ENCODE measurements at places on chromosomes 1 and 21.

GRCh38 chr21:44923480-44924084, 2.9 kb upstream of the ITGB2 start:
- ATAC-seq: no peak

GRCh38 chr1:17661546-17662157, 93.5 kb upstream of the ACTL8 start:
- peak; percentile 25 for ATAC-seq

DNA sequence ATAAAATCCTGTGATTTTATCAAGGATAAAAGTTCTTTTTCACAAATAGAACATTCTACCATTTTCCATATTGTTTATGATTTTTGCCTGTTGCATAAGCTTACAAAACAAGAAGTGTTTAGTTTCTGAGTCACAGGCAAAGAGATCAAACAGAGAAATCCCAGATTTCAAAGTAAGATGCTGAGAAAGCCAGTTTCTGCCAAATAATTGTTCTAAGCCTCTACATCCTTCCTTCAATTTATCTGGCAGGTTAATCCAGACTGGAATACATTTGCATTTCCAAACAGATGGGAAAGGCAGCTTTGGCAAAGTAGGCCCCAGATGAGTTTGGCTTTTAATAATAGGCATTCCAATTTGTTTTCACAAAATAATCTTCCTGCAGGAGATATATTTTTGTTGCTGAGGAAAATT, 2.5 kb downstream of the SLC1A7 start:
- ATAC-seq: no peak

DNA sequence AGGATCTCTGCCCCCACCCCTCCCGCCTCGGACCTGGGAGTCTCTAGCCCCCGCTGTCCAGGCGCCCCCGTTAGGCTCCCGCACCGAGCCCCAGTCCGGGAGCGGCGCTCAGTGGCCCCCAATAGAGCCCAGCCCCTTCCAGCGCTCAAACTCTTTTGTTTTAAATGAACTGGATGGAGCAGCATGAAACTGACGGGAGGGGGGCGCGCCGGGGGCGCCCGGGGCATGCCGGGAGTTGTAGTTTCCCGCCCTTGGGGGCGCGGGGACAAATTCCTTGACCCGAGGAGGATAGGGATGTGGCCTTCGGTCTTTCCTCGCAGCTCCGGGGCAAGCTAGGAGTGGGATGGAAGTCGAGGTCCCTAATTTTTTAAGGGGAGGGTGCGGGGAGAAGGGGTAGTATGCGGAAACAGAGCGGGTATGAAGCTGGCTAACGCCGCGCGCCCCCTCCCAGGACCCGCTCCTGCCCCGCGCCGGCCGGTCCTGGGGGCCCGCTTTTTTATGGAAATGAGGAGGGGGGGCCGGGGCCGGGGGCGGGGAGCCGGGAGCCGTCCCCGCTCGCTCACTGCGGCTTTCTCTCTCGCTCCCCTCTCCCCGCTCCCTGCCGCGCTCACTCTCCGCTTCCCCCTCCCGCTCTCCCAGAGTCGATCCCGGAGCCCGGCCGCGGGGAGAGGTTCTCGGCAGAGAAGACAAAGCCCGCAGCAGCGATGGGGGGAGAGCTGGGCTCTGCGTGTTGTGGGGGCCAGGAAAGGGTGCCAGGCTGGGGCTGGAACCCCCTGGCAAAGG, at the start of gene MEX3A:
Gene MEX3A, minus strand, starts transcription at position 157 of the 783 bp plus-strand sequence. CDS start 467 bp downstream, outside the sequence.
- ATAC-seq: peak; percentile 67

- ATAC-seq: no peak
These were observed 32.9 kb downstream of the ARHGEF10L start for GRCh38 chr1:17572264-17572985.

DNA sequence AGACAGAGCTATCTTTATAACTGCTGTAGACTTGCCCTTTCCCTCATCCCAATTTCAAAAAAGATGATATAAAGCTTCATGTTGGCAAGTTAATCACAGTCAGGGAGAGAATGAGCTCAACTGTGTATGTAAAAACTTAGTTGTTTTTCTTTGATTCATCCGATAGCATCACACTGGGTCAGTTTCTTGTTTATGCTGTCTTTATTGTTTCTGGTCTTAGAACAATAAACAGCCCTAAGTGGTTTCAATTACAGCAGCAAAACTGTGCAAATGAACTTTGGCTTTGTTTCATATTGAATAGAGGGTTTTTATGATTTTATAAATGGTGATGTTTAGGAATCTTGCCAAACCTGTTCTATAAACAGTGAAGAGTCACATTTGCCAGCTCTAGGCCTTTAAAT, 423.8 kb upstream of the CXADR start:
- ATAC-seq: no peak

DNA sequence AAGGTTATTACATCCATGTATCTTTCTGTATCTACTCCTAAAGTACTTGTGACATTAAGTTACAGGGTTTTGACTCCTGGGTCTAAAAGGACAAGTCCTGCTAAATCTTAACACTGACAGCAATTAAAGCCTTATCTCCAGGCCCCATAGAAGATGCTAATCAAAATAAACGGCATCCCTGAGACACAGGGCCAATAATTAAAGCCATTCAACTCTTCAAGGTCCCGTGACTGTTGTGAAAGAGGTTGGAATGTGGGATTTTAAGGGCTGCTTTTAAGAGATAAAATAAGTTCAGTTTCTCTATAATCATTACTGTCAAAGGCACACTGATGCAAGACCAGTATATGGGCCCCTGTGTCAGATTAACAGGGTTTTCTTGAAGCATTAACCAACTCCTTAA, 8.3 kb downstream of the DNAI4 start:
- no peak for ATAC-seq

GRCh38 chr1:226995365-226996332, 55.6 kb downstream of the COQ8A start:
- no peak for ATAC-seq

DNA sequence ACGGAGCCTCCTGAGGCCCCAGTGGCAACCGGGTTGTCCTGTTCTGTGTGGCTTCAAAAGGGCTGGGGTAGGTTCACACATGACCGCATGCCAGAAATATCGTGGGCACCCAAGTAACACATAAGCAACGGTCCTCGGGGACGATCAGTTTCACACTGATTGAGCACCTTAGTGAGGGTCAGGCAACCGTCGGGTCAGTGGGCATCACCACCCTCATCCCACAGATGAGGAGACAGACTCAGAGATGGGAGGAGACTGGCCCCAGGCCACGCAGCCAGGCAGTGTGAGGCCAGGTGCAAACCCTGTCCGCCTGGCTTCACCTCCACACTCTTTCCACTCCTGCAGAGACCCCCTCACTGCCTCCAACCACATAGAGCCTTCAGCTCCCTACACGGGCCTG, 309.8 kb downstream of the MATN1 start:
- ATAC-seq: no peak

- ATAC-seq: no peak
These were observed 199.5 kb downstream of the AJAP1 start for GRCh38 chr1:4853904-4854303.

DNA sequence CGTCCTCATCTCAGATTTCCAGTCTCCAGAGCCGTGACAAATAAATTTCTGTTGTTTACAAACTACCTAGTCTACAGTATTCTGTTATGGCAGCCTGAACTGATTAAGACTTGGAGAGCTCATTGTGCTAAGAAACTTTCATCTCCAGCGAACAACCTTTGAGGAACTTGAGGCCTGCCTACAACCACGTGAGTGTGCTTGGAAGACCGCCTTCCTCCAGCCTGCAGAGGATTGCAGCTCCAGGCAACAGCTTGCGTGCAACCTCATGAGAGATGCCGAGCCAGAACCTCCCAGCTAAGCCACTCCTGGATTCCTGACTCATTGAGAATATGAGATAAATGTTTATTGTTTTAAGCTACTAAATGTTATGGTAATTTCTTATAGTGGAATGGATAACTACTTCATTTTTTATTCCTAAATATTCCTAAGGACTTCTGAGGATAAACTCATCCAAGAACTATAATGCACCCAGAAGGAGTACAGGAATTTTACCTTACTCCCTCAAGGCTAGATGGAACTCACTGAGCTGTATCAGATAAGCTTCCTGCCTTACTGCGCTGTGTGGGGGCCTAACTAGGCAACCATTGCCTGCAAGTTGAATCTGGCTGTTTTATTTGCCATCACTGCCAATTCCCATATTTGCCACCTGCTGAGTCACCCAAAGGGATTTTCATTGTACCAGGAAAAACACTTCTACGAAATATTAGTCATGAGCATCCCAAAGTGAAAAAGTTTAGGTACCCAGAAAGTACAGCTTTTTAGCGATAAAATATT, 17.6 kb downstream of the FAM177B start:
- peak; percentile 91 for ATAC-seq

DNA sequence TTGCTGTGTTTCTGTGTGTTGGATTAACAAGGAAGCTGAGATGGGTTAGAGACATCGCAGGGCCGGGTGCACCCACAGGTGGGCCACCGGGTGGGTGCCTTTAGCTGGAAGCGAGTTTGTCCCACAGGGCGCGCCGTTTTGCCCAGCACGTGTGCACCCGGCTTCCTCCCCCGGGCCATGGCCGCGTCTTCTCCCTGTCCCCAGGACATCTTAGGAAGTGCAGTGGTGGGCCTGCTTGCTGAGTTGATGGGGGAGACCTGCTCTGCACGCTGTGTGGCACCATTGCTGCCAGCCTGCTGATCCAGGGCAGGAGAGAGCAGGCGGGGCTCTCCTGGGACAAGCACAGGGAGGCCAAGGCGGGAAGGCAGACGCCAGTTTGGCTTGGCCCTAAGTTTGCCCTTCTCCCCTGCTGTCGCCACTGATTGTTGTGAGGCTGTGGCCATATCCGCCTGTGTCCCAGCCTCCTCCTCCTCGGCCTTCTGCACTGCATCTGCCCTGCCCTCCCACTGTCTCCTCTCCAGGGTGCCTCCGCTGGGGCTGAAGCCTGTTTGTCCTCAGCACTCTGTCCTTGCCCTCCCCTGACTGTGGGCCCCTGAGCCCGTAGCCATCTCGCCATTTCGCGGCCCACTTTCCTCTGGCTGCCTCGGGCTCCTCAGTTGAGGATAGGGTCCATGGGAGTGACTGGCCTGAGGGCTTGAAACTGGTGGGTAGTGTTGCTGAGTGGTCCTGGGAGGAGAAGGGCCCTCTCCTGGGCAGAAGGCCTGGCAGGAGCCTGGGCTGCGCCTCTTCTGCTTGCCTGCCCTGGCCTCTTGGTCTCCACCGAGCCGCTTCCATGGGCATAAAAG, 47.6 kb downstream of the PKNOX1 start:
- no peak for ATAC-seq

DNA sequence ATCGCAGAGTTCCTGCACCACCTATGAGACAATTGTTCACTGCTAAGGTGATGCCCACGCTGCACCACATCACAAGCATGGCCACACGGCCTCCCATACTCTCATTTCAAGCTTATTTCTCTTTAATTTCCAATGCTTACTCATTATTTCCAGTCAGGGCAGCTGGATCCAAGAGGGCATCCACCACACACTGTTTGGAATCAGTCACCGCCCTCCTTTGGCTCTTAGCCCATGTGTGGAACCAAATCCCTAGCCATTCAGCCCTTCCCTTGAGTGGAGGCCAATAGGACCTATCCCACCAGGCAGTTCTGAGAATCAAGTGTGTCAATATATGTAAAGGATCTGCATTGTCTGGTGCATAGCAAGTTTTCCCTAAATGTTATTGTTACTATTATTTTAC, 26.3 kb upstream of the PALMD start:
- ATAC-seq: no peak

GRCh38 chr1:24605534-24606295, 37.4 kb upstream of the SRRM1 start:
- no peak for ATAC-seq

- ATAC-seq: no peak
These were observed 31.2 kb upstream of the GPR153 start for GRCh38 chr1:6292102-6292501.

GRCh38 chr1:47580451-47580995, 142.7 kb downstream of the FOXD2 start:
- no peak for ATAC-seq

- ATAC-seq: peak; percentile 58
These were observed 4.0 kb downstream of the S100A16 start for GRCh38 chr1:153608742-153609584.

- ATAC-seq: no peak
These were observed 16.3 kb upstream of the L1TD1 start for GRCh38 chr1:62178372-62178771.

- no peak for ATAC-seq
These were observed 58.3 kb downstream of the RGS5 start for GRCh38 chr1:163144418-163144817.

DNA sequence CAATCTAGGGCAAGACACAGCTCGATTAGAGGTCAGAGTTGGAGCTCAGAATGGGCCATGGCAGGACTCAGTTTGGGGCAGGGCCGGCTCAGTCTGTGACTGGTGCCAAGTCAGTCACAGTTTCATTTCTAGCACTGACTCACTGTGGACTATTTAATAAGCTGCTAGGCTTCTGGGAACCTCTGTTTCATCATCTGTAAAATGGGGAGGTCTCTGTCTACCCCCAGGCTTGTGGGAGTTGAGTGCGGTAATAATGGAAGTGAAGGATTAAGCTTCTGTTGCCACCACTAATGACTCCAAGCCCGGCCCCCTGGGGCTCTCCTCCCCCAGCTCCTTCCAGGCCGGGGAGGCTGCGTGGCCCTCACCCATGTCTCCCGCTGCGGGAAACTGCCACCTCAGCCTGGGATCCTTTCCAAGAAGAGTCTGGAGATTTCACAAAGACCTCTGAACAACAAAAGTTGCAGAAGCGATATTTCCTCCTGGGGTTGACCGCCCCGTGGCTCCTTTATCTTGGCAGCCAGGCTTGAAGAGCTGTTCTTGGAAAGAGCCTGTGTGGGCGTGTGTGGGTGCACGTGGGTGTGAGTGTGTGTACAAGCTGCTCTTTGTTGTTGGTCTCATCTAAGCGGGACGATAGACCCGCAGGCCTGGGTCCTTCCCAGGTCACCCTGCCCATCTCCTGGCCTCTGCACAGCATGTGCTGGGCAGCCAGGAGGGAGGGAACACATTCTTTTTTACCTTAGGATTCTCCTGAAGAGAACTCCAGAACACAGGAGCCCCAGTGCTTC, 29.1 kb downstream of the KNCN start:
- peak; percentile 76 for ATAC-seq

DNA sequence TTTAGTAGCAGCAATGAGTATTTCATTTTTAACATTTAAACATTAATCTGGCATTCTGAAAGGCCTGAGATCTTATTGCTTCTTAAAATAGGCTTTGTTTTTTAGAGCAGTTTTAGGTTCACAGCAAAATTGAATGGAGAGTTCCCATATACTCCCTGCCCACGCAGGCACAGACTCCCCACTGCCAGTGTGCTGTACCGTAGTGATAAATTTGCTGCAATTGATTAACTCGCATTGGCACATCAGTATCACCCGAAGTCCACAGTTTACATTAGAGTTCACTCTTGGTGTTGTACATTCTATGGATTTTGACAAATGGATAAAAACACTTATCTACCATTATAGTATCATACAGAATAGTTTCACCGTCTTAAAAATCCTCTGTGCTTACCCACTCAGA, 71.8 kb upstream of the ERRFI1 start:
- no peak for ATAC-seq

- no peak for ATAC-seq
These were observed 82.2 kb downstream of the FBXO2 start for GRCh38 chr1:11571906-11572616.

DNA sequence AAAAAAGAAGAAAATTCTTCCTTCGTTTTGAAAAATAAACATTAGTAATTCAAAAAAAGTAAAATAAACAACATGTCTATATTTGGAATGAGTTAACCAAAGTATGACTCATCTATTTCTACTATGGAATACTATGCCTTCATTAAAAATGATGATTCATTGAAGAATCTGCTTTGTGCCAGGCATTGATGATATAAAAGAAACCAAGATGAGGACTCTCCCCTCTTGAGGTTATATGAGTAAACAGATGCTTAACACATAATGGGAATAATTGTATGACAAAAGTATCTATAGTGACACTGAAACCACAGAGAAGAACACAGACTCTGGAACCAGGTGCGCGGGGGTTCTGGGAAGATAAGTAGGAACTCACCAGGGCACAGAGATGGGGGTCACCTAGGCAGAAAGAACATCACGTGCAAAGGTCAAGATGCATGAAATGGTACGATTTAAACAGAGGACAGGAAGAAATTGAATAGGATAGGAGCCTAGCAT, 18.8 kb downstream of the ELF3 start:
- ATAC-seq: peak; percentile 91

Data from esophagus mucosa (tissue), 1 donor.